ENCODE measurements at places on chromosomes 4 and X.

DNA sequence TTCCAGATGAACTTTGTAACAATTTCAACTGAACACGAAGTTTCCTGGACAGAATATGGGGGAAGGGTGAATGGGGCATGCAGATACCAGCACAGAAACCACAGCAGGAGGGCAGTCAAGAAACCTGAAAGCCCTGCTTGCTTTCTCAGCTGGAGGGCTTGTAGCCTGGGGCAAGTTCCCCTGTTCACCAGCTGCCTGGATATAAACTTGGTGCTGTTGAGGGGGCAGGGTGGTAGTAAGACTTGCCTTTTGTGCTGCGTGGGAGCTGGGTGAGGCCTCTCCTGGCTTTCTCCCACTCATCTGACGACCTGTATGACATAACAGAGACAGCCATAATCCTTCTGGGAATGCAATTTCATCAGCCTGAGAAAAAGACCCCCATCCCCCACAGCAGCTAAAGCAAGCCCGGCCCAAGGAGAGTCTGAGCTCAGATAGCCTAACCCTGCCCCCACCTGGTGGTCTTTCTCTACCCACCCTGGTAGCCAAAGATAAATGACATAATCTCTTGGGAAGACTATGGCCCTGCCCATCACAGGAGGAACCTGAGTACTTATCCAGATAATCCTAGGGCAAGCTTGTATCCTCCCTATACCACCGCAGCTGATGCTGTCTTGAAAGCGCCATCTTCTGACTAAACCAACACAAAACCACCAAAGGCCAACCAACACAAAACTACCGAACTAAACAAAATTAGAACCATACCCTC lies 234.3 kb downstream of the LAS1L start:
- DNase-seq, result no peak

DNA sequence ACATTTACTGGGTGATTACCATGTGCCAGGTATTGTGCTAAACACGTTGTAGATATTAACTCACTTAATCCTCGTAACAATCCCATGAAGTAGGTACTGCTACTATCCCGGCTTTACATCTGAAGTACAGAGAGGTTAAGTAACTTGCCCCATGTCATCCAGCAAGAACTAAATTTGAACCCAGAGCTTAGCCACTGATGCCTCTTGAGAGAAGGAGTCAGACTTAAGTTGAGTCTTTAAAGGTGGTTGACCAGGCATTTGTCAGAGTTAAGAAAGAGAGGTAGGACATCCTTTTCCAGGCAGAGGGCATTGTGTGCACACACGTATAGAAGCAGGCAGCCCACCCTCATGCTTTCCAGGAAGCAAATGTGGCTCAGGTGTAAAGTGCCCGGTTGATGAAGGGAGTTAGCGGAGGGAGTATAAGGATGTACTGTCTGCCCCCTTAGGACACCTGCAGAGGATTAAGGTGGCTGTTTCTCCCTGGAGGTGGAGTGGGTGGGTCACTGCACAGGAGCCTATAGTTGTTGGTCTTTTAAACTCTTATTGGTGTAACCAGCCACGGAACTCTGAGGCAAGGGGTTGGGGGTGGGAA lies 335 bp upstream of the CD38 start:
- DNase-seq, result no peak

DNA sequence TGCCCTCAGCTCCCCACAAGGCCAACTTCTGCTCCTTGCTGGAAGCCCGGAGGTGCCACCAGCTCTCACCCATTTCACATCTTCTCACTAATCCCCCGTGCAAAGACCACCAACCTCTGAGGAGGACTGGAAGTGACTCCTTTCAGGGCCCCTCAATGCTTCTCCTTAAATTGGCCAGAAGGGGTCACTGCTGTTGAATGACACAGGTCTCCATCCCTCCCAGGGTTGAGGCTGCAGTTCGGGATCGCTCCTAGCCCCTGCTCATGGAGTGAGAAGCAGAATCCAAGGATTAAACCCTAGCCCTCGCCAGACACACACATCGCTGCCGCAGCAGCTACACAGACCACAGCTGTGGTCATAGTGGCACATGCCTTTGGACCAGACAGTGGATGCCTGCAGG lies 279.5 kb upstream of the TAPT1 start:
- no peak for DNase-seq

GRCh38 chr4:58522765-58523382 lies 1412.7 kb upstream of the IGFBP7 start:
- no peak for DNase-seq

- no peak for DNase-seq
These were observed 6.6 kb downstream of the PPM1K start for GRCh38 chr4:88277711-88278225.

DNA sequence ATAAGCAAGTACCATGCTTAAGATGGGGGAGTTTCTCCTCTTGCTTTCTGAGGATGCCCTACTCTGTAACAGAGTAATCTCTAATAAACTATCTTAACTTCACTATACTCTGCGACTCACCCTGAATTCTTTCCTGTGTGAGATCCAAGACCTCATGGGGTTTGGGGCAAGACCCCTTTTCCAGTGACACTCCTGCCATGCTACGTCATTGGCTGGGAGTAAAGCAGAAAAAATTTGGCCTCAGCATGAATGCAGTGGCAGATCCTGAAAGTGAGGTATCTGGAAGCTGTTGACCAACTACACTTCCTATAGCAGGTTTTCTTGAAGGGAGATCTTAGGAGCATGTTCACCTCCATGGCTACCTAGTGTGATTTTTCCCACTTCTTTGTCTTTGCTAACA lies 109.1 kb upstream of the MED14 start:
- no peak for DNase-seq

DNA sequence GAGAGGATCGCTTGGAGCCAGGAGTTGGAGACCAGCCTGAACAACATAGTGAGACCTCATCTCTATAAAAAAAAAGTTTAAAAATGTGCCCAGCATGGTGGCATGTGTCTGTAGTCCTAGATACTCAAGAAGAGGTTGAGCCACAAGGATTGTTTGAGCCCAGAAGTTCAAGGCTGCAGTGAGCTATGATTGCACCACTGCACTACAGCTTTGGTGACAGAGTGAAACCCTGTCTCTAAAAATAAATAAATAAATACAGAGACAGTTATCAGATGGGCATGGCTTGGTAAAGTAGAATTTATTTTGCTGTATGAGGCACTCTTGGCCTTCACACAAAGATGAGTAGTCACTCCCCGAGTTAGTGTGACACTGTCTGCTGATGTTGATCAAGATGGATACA lies 54.1 kb upstream of the SPRY1 start:
- DNase-seq, result no peak

GRCh38 chr4:80187677-80188076 lies 9.6 kb upstream of the PRDM8 start:
- DNase-seq, result no peak

DNA sequence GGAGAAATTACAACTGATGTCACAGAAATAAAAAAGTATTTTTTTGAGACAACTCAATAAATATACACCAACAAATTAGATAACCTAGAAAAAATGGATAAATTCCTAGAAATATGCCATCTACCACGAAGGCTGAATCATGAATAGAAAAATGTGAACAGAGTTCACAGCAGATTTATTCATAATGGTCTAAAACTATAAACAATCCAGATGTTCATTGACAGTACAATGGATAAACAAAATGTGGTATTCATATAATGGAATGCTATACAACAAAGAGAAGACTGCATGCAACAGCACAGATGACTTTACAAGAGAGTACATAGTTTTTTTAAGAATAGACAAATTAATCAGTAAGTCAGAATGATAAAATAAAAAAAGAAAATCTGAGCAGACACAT lies 55.2 kb downstream of the CLOCK start:
- no peak for DNase-seq

GRCh38 chr4:47654972-47655693 lies 170.1 kb downstream of the ATP10D start:
- no peak for DNase-seq

DNA sequence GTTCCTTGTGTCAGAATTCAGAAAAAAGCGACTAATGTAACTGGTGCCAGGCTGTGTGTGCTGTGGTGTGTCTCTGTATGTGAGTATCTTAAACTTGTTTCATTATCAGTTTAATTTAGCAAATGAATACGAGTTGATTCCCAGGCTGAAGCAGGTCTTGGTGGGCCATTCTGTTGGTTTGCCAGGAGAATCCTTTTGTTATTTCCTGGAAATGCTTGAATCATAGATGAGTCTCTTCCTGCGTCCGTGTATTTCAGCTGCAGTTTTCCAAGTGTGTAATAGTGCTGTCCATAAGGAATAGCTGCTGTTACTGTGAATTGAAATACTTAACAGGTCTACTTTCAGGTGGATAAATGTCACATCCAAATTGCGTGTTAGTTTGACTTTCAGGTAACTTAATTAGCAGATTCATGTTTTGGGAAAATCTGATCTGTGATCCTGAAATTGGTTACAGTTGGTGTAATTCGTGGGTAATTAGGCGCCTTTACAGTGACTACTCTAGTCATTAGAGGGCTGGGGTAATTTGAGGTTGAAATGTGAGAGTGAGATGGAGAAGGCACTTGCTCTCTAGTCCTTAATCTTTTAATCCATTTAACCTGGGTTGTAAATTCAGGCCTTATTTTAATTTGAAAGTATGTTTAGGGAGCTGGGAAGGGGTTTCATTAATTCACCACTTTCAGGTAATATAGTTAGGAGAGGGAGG lies 23.8 kb downstream of the TMEM131L start:
- DNase-seq, result no peak

DNA sequence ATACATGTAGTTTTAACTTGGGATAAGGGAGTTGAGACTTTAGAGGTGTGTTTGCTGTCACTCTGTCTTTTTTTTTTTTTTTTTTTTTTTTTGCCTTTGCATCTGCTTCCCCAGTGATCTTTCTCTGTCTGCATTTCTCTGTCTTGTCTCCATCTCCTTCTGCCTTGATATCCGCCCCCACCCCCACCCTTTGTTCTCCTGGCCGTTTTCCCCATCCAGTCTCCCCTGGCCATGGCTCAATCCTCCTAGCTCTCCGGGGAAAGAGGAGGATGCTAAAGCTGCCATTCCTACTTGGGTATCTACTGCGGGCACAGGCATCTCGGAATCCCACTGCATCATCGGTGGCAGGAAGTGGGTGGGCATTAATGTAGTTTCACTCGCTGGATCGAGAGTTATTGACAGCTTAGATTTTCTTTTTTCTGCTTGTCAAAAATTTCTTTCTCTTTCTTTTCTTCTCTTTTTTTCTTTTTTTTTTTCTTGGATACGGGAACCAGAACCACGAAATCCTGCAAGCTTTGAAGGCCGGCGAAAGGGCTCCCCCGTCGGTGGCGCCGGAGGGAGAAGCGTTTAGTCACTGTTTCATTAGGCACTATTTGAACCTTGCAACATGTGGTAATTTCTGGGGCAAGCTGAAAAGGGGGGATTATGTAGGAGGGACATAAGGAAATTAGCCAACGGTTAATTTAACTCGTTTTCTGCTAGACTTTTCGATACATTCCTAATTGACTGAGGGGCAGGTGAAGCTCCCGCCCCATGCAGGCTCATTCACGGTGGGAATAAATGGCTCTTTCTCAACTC lies 8.2 kb downstream of the GSX2 start:
- no peak for DNase-seq

- no peak for DNase-seq
These were observed 6.8 kb downstream of the RBM47 start for GRCh38 chr4:40622913-40623312.

DNA sequence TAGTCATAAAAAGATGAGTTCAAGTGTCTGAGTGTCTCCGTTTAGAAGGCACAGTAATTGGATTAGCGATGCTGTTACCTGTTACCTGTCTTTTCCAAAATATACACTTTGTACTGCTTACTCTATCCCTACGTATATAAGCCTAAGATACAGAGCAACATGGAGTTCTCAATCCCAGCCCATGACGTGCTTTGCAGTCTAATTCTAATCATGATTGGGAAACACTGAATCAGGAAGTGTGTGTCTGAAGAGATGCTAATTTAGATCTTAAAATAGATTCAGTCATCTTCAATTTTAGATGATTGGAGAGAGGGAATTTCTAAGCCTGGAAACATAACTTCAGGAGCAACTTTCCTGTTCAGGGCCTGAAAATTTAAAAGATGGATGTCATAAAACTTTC lies 115.1 kb downstream of the PCDH19 start:
- DNase-seq, result no peak

- DNase-seq, result no peak
These were observed 141.8 kb downstream of the RASL11B start for GRCh38 chr4:53003959-53004358.

- no peak for DNase-seq
These were observed 122.5 kb upstream of the HCCS start for GRCh38 chrX:10988653-10989052.

GRCh38 chr4:174089711-174090110 lies 193.8 kb downstream of the FBXO8 start:
- DNase-seq, result no peak

DNA sequence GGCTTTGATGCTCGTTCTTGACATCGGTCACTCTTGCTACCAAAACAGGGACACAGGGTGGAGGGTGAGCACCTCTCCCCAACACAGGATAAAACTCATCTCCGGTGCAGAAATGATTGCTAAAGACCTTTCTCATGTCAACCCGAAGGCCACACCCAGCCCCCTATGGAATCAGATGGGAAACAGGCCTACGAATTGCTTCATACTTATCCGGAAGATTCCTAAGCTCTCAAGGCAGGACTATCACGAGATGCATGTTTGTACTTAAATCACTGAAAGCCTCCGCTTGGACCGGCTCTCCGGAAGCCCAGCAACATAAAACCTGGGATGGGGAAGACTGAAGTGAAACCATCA lies 74.9 kb downstream of the MTMR1 start:
- no peak for DNase-seq

DNA sequence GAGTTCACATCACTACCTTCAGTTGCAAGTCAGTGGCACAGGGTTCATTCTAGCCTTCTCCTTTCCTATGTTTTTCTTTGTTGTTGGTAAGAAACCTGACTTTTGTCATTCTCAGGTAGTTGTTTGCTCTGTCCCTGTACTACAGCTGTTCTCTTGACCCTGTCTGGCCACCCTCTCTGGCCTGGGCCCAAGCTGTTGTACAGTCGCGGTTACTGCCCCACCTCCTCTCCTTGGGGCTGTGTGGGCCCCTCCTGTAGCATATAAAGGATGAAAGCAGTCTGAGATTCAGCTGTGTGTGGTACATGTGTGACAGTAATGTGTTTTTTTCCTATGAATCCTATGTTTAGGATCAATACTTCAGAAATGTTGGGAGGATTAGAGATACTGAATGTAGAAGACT lies 12.5 kb downstream of the MOB1B start:
- DNase-seq, result no peak

DNA sequence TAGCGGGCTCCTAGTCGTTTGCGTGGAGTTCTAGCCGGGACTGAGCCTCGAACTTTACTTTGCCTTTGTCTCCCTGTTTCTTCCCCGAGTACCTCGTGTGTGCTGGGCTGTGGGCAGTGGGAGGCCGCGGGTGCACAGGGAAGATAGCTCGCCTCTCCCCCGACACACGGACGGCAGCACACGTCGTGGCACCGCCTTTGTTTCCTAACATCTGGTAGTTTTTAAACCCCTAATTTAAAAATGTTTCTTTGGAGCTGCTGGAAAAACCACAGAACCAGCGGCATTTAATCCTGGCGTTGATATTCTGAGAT lies 866 bp downstream of the RBM46 start:
- no peak for DNase-seq

GRCh38 chrX:22135994-22136684 lies 104.0 kb downstream of the PHEX start:
- DNase-seq, result no peak

All from stimulated activated CD4-positive, alpha-beta T cell treated with anti-CD3 and anti-CD28 coated beads, Interleukin-1b, Interleukin-23, amount 100 ng/mL, for 1 hour (primary cell).